SJSA1 (cell line): ENCODE measurements at places on chromosomes 13 and 19. TPM values are rescaled to one million over a fixed set of nuclear protein-coding genes. Genes with fewer than 3 reads are reported as not detected.
A peak's percentile ranks its signal among the peaks of the same experiment; 100 is the strongest.

DNA sequence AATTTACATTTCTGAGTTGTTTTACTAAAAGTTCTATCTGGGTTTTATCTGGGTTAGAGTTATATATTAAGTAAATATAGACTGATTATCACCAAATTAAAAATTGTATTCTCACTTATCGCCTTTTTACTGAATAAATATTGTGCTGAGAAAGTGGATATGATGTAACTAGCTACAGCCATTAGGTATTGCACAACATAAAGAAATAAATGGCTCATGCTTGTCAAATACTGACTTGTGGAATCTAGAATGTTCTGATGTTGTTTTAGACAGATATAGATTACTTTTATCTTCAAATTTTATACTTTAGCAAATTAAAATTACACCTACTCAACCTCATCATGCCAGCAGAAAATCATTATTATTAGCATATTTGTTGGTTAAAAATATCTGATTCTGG is 1277.1 kb upstream of the MIR17HG start:
- no peaks in the 10 kb centered on the region for H3K4me1 ChIP-seq
- DNase-seq, result no peak
- no peaks in the 10 kb centered on the region for H3K36me3 ChIP-seq

- H3K4me1 ChIP-seq, result peaks cover 5% of the 10 kb centered on the region
- H3K36me3 ChIP-seq, result peaks cover 3% of the 10 kb centered on the region
- DNase-seq, result no peak
- no peak overlapping the region for H3K4me3 ChIP-seq
Measured at GRCh38 chr19:56124578-56124977, 3.5 kb upstream of the ZNF787 start.

GRCh38 chr19:17281391-17282304 is at the start of gene ANKLE1:
TSS of gene ANKLE1 (plus strand) at chr19:17281901. CDS start at chr19:17281921, 20 bp downstream.
- no peak for DNase-seq
- H3K4me3 ChIP-seq, result 0 out of 2 replicates have a peak within 1 kb of the TSS, but pooled peaks have one; percentile 6

- no peaks in the 10 kb centered on the region for H3K27me3 ChIP-seq
- no peak overlapping the region for H3K27ac ChIP-seq
- no peaks in the 10 kb centered on the region for H3K36me3 ChIP-seq
- no peaks in the 10 kb centered on the region for H3K4me1 ChIP-seq
Measured at GRCh38 chr13:63433546-63434150, 2018.0 kb upstream of the PCDH20 start.

DNA sequence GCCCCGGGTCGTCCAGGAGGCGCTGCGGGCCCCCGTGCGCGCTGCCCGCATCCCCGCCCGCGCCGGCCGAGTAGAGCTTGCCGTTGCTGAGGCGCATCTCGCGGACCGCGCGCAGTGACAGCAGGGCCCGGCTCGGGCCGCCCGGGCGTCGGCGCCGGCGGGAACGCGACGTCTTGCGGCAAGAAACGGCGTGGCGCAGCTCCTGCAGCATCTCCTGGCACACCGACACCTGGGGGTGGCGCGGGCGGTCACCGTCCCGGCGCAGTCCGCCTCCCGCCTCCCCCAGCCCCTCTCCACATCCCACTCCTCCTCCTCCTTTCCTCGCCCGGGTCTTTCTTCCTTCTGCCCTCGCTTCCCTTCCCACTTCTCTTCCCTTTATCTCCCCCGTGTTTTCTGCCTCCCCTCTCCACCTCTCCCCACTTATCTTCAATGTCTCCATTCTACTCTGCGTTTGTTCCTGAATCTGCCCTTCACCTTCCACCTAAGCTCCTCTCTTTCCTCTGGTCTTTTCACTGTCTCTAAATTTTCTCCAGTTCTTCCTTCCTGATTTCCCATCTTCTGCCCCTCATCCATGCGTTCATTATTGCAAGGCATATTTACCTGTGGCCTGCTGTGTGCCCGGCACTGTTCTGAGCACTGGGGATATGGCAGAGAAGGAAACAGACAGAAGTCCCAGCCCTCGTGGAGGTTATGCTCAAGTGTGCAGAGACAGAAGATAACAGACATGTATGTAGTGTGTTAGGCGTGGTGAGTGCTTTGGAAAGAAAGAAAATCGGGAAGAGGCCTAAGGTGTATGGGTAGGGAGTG is 5.2 kb upstream of the ATP1A3 start:
- no peak for DNase-seq
- H3K27ac ChIP-seq, result no peak overlapping the region
- no peaks in the 10 kb centered on the region for H3K36me3 ChIP-seq
- peaks cover 70% of the 10 kb centered on the region for H3K27me3 ChIP-seq

- no peaks in the 10 kb centered on the region for H3K36me3 ChIP-seq
- H3K27ac ChIP-seq, result no peak overlapping the region
- H3K4me3 ChIP-seq, result no peak overlapping the region; the same call in 1 of the 2 replicates
- no peak for DNase-seq
- no peaks in the 10 kb centered on the region for H3K4me1 ChIP-seq
Measured at GRCh38 chr13:31733066-31733465, 6.3 kb upstream of the RXFP2 start.

GRCh38 chr19:6418562-6418932 is 6.1 kb downstream of the KHSRP start:
- H3K27ac ChIP-seq, result no peak overlapping the region
- no peaks in the 10 kb centered on the region for H3K27me3 ChIP-seq
- H3K36me3 ChIP-seq, result peaks cover 94% of the 10 kb centered on the region
- no peak overlapping the region for H3K4me3 ChIP-seq
- no peak for DNase-seq
- H3K4me1 ChIP-seq, result peaks cover 7% of the 10 kb centered on the region

DNA sequence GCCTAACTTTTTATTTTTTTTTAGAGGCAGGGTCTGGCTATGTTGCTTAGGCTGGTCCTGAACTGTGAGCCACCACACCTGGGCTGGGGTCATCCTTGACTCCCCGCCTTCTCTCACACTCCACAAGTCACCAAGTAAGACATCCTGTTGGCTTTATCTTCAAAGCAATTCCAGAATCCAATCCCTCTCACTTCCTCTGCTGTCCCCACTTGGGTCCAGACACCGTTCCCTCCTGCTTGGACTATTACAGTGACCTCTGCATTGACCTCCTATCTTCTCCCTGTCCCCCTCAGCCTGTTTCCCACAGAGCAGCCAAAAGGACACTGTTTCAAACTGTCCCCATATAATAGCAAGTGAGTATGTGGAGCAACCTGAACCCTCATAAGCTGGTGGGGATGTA is 4.7 kb upstream of the GNG8 start:
- H3K4me3 ChIP-seq, result no peak overlapping the region
- no peaks in the 10 kb centered on the region for H3K36me3 ChIP-seq
- H3K4me1 ChIP-seq, result peaks cover 22% of the 10 kb centered on the region
- no peak for DNase-seq
- H3K27ac ChIP-seq, result no peak overlapping the region

- peak; percentile 92 for DNase-seq
- peak overlapping the region; percentile 64 for H3K27ac ChIP-seq
- H3K4me1 ChIP-seq, result peaks cover 37% of the 10 kb centered on the region
- no peaks in the 10 kb centered on the region for H3K36me3 ChIP-seq
- H3K27me3 ChIP-seq, result no peaks in the 10 kb centered on the region
Measured at GRCh38 chr13:106110241-106110855, 425.1 kb downstream of the EFNB2 start.

- H3K36me3 ChIP-seq, result peaks cover 68% of the 10 kb centered on the region
- H3K4me3 ChIP-seq, result no peak overlapping the region
- DNase-seq, result no peak
- no peaks in the 10 kb centered on the region for H3K27me3 ChIP-seq
- H3K4me1 ChIP-seq, result no peaks in the 10 kb centered on the region
Measured at GRCh38 chr19:18904334-18905057, 8.5 kb upstream of the CERS1 start.

DNA sequence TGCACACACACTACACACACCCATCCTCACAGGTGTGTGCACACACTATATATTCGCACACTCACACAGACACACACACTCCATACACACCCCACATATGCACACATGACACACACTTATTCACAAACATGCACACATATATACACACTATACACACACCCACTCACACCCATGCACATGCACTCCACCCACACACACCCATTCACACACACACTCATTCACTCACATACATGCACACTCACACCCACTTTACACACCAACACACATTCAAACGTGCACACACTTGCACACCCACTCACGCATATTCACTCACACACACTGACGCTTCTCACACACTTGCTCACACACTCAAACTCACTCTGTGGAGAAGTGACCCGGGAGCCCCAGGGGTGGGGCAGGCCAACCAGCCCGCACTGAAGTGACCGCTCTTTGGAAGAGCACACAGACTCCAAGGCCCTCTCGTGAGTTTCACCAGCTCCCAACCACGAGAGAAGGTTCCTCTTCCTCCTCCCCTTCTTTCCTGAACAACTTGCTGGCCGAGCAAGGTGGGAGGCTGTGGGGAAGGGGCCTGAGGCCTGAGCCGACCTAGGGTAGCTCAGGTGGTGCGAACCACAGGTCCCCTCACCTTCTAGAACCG is 86.1 kb upstream of the TM9SF2 start:
- no peak overlapping the region for H3K4me3 ChIP-seq
- no peaks in the 10 kb centered on the region; the same call in 1 of the 2 replicates for H3K36me3 ChIP-seq
- no peak for DNase-seq
- H3K27ac ChIP-seq, result no peak overlapping the region
- H3K4me1 ChIP-seq, result peaks cover 8% of the 10 kb centered on the region
- peaks cover 15% of the 10 kb centered on the region for H3K27me3 ChIP-seq

- H3K27ac ChIP-seq, result no peak overlapping the region
- H3K4me3 ChIP-seq, result no peak overlapping the region
- peaks cover 2% of the 10 kb centered on the region for H3K27me3 ChIP-seq
- H3K36me3 ChIP-seq, result no peaks in the 10 kb centered on the region
- H3K4me1 ChIP-seq, result peaks cover 8% of the 10 kb centered on the region
- DNase-seq, result no peak
Measured at GRCh38 chr19:855566-856120, 3.5 kb downstream of the ELANE start.

- peak; percentile 60 for DNase-seq
- no peaks in the 10 kb centered on the region for H3K27me3 ChIP-seq
- H3K4me1 ChIP-seq, result peaks cover 32% of the 10 kb centered on the region
- peak overlapping the region; percentile 82 for H3K27ac ChIP-seq
Measured at GRCh38 chr13:33169273-33169980, 116.1 kb downstream of the STARD13 start.

- H3K36me3 ChIP-seq, result peaks cover 3% of the 10 kb centered on the region; the same call in 1 of the 2 replicates
- H3K27ac ChIP-seq, result no peak overlapping the region
- peaks cover 18% of the 10 kb centered on the region for H3K4me1 ChIP-seq
- H3K4me3 ChIP-seq, result peak overlapping the region; percentile 62
- no peaks in the 10 kb centered on the region for H3K27me3 ChIP-seq
Measured at GRCh38 chr19:42422901-42423461, 4.2 kb downstream of the LIPE start.

DNA sequence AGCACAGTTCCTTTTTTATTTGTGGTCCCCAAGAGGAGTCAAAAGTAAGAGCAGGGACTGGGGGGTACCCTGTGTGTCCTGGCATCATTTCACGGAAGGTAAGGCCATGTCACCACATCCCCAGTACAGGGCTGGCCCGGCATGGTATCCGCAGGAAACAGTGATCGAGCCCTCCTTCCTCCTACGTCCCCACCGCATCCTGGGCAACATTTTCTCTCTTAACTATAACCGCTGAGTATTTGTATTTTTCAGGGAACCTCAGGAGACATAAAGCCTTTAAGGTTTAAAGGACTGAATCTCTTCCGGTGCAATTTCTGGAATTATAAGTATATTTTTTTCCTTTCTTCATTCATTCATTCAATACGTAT is 13.6 kb upstream of the LATS2 start:
- H3K27ac ChIP-seq, result no peak overlapping the region
- H3K4me1 ChIP-seq, result peaks cover 24% of the 10 kb centered on the region
- no peaks in the 10 kb centered on the region for H3K27me3 ChIP-seq
- no peak for DNase-seq

DNA sequence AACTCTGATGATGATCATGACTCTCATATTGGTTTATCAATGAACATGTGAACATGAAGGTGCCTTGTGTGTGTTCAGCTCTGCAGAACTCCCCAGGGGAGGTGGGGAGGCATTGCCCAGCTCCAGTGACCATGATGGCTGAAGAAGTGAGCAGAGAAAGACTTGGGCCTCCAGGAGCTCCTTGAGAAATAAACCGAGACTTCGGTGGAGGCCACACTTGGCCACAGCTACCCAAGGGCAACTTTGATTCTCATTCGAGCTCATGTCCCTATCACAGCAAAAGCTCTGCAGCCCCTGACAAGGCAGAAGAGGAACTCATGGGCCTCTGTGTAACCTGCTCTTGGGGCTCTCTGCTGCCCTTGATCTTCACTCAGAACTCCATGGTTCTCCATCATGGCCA is 44.1 kb upstream of the ZNF536 start:
- no peak for DNase-seq
- no peak overlapping the region for H3K4me3 ChIP-seq
- H3K4me1 ChIP-seq, result no peaks in the 10 kb centered on the region

- H3K4me1 ChIP-seq, result no peaks in the 10 kb centered on the region
- H3K27me3 ChIP-seq, result no peaks in the 10 kb centered on the region
- no peak overlapping the region for H3K27ac ChIP-seq
Measured at GRCh38 chr19:22616659-22617058, 17.5 kb upstream of the ZNF492 start.

DNA sequence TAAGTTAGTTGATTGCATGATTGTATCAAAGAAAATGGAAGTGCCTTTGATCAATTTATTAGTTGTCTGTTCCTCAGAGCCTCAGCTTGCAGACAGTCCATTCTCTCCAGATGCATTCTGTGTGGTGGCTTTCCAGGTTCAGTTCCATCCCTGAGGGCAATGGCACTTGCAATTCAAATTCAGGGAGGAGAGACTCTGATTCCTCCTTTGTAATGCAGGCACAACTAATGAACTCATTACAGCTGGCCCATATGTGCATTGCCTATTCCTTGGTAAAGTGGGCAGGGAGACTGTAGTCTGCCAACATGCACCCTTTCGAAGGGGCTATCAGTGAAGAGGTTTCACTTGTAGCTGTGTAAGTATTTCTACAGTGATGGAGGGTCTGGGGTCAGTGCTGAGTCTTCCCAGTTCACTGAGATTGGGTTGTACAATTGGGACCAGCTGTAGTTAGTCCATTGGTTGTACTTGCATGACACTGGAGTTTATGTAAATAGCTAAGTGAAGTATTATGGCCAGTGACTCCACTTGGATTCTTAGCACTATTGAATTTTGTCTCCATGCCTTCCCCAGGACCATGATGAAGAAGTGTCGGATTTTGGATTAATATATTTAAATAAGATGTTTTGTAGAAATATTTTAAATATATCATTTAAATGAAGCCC is 401.7 kb downstream of the GPC6 start:
- no peaks in the 10 kb centered on the region for H3K27me3 ChIP-seq
- no peaks in the 10 kb centered on the region for H3K4me1 ChIP-seq
- no peak for DNase-seq
- no peak overlapping the region for H3K4me3 ChIP-seq
- no peak overlapping the region for H3K27ac ChIP-seq
- no peaks in the 10 kb centered on the region for H3K36me3 ChIP-seq

- H3K27ac ChIP-seq, result no peak overlapping the region
- H3K4me3 ChIP-seq, result no peak overlapping the region
- no peak for DNase-seq
- H3K36me3 ChIP-seq, result peaks cover 19% of the 10 kb centered on the region
- peaks cover 32% of the 10 kb centered on the region for H3K4me1 ChIP-seq
Measured at GRCh38 chr19:44627631-44628030, 14.3 kb downstream of the IGSF23 start.

- peaks cover 14% of the 10 kb centered on the region for H3K4me1 ChIP-seq
- H3K27ac ChIP-seq, result no peak overlapping the region
- H3K36me3 ChIP-seq, result no peaks in the 10 kb centered on the region
Measured at GRCh38 chr19:17394891-17395415, 957 bp upstream of the CCDC194 start.

Gene CEACAM21
- total RNA-seq, result not detected in 2 replicates

Gene KMT2B
- 4.9 and 7.4 TPM in 2 replicates for total RNA-seq

Gene SYNE4
- 0.26 TPM in 1 of 2 replicates, not detected in the other for total RNA-seq

Gene ANKRD24
- 0.05 and 0.09 TPM in 2 replicates for total RNA-seq

Gene GJB6
- not detected in 2 replicates for total RNA-seq

Gene VMAC
- total RNA-seq, result 1.9 and 3.2 TPM in 2 replicates

Gene SCEL
- not detected in 2 replicates for total RNA-seq

Gene CD320
- total RNA-seq, result 113 and 154 TPM in 2 replicates

Gene APOC1
- total RNA-seq, result not detected in 2 replicates

Gene IRS2
- 6.0 and 8.1 TPM in 2 replicates for total RNA-seq
